Omental fat pad (tissue), 4 donors: ENCODE measurements at places on chromosomes 13 and 19.
A peak's percentile ranks its signal among the peaks of the same experiment; 100 is the strongest.

GRCh38 chr19:3250675-3251074 is 26.2 kb downstream of the CELF5 start:
- no peak for DNase-seq

- no peak for DNase-seq
These were observed 120.1 kb downstream of the PAN3 start for GRCh38 chr13:28258417-28258816.

DNA sequence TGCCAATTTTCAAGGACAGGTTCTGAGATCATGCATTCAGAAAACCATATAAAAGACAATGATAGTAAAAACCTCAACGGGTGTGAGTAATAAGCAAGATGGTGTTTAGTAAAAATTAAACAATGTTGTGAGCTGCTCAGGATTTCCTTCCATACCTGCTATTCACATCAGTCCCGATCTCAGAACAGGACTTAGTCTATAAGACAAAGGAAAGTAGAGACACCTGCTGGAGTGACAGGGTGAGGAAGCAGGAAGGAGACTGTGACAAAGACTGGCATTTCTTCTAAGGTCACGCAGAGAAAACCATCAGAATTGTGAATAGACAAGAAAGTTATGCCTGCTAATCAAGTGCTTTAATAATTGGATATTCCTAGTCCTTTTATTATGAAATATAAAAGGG is 648.0 kb downstream of the DACH1 start:
- no peak for DNase-seq

GRCh38 chr13:97069050-97069815 is 75.0 kb upstream of the OXGR1 start:
- no peak for DNase-seq

- no peak for DNase-seq
These were observed 93.7 kb downstream of the FRY start for GRCh38 chr13:32125221-32125689.

GRCh38 chr13:28349907-28350654 is 144.8 kb downstream of the FLT1 start:
- DNase-seq = no peak

DNA sequence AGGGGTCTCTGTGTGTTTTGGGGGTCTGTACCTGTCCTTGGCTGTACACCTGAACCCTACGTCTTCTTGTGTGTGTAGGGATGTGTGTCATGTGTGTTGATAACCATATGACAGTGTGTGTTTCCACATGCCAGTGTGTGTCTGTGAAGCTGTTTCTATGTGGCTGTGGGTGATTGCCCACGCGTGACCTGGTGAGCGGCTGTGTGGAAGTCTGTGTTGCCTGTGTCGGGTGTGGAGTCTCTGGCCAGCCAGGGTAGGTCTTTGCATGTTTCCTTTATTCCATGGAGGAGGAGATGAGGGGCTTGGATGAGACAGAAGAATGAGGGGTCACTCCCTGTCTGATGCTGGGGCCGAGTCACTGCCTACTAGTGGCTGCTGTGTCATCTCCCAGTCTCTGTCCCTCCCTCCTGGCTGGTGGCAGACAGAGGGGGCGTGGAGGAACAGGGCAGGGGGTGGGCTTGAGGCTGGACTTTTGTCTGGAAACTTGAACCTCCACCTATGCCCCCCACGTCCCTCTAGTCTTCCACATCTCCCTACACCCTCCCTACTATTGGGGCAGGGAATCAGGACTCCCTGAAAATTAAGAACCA is 2.8 kb upstream of the FOSB start:
- no peak for DNase-seq

- no peak for DNase-seq
These were observed 5.3 kb upstream of the MAB21L1 start for GRCh38 chr13:35481777-35482176.

- DNase-seq = no peak
These were observed 111.9 kb downstream of the KCNRG start for GRCh38 chr13:50126993-50127725.

GRCh38 chr13:36975172-36975571 is 24.0 kb downstream of the ALG5 start:
- DNase-seq = no peak

DNA sequence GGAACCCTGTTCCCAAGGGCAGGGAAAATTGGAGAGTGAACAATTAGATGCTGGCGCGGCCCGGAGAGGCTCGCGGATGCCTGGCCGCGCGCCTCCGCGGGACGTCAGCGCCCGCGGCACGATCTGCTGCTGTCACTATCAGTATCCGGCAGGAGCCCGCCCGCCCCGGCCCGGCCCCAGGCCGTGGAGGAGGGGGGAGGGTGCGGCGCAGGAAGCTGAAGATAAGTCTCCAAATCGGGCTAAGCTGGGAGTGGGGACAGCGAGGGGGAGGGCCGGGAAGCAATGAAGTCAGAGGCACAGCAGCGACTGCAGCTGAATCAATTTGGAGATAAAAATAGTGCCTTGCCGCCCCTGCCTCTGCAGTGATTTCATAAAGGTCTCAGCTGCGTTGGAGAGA is 441.5 kb upstream of the KLF12 start:
- DNase-seq = peak; percentile 23

DNA sequence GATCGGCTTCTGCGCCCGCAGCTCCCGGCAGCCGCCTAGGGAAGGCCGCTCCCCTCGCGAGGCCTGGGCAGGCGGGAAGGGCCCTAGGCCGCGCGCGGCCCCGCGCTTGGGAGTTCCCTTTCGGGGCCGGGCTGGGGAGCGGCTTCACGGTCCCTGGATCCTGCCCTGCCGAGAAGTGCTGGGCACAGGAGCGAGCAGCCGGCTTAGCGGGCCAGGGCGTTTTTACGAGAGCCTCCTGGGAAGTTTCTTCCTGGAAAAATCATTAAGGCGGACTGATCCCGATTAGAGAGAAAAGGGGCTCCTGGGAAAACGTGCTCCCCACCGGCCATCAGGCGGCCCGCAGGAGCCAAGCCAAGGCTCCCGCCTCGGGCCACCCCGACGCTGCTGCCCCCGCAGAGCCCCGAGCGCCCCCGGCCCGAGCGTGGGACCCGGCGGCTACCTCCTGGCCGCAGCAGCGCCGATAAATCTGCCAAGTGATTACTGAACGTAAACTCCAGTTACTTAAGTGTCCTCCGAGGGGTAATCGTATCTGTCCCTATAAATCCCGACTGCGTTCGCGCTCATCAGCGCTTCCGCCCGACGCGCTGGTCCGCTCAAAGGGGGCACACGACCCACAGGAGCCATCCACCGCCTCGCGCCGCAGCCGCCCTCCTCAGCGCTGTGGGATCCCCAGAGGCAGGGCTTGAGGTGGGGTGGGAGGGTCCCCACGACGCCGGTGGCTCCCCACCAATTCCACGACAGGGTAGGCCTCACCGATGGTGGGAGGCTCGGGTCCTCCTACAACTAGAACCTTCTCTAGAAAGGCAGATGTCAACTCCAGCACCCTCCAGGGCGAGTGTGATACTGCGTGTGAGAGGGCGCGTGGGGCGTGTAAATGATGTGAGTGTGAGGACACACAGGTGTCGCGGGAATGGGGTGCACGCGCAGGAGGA is 2.8 kb downstream of the ZIC5 start:
- no peak for DNase-seq

- no peak for DNase-seq
These were observed 13.8 kb downstream of the SPINT2 start for GRCh38 chr19:38277969-38278680.

DNA sequence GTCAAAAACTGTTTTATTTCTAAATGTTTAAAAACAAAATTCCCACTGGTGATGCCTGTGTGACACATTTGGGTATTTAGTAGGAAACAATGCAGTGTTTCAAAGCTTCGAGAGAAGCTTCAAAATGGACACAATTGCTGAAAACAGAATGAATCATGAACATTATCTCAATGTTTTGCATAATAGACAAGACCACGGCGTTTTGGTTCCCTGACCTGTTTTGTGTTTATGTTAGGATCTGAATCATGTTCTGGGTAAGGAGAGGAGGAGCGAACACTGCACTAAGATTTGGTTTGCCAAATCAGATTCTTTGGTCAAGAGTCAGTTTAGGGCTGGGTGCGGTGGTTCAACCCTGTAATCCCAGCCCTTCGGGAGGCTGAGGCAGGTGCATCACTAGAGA is 42.2 kb downstream of the IFT88 start:
- DNase-seq = no peak

DNA sequence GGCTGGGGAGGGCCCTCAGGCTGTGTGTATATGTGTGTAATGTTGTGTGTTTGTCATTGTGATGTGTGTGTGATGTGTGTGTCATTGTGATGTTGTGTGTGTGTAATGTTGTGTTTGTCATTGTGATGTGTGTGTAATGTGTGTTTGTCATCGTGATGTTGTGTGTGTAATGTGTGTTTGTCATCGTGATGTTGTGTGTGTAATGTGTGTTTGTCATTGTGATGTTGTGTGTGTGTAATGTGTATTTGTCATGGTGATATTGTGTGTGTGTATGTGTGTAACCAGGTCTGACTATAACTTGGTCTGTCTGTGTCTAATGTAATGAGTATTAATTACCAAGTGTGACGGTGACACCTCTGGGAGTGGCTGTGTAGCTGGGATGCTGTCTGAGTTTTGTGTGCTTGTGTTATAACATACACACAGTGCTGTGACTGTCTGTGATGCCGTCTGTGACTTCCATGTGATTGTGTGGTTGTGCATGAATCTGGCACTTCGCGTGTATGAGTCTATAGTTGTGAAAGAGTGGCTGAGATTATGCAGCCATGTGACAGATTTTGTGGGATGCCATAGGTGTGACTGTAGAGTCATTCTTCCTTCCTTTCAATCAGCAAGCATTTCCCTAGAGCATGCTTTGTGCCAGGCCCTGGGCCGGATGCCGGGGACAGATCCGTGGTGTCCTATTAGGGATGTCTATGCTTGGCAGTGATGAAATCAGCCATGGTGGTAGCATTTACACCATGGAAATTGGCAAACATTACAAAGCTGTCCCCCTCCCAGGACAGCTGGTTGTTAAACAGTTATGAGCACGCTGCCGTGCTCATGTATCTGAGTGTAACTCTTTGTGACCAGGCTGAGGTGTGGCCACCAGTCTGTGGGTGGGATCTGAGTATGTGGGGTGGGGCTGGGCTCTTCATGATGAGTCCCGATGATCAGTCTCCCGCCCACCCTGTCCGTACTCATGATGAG is 6.4 kb downstream of the TNFSF14 start:
- DNase-seq = no peak

GRCh38 chr19:33821871-33822270 is 25.2 kb downstream of the KCTD15 start:
- DNase-seq = no peak

DNA sequence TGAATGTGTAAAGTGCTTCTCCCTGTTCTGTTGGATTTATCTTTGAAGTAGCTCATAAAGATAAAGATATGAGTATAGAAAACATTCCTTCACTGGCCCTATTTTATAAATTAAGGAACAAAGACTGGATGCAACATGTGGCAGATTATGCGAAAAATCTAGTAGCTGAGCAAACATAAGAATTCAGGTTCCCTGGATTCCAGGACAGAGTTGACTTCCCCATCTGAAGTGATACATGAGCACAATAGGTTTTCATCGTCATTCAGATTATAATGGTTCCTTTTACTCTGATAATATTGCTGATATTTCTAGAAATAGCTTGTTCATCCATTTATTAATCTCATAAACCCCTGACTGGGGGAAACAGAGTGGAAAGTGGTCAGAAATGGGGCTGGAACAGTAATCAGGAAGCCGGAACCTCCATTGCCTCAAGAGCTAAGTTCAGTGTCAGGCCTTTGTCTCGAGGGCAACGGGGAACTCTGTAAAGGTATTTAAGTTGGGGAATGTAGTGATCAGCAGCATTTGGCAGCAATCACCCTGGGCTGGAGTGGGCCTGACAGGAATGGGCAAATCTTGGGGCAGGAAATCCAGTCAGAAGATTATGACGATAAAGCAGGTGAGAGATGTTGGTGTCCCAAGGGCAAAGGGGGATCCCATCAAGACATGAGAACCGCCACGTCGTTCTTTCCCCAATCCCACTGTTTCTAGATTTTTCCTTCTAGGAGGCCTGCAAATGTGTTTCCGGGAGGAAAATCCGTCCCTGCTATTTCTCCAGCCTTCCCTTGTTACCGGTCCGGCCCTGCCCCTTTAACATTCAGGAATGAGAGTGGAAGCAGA is 232.5 kb upstream of the SERP2 start:
- no peak for DNase-seq

DNA sequence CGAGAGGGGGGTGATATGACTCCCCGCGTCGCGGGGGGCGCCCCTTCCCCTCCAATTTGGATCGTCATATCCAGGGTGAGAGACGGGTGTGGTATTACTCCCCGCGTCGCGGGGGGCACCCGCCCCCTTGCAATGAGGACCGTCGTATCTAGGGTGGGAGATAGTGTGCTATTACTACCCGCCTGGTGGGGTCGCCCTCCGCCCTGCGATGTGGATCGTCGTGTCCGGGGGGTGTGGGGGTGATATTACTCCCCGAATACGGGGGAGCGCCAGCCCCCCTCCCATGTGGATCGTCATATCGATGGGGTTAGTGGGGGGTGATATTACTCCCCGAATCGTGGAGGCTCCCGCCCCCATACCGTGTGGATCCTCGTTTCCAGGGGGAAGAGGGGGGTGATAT is 29.2 kb upstream of the RGCC start:
- no peak for DNase-seq
